ENCODE measurements at places on chromosomes 3 and 15. TPM values are rescaled to one million over a fixed set of nuclear protein-coding genes. Genes with fewer than 3 reads are reported as not detected.

DNA sequence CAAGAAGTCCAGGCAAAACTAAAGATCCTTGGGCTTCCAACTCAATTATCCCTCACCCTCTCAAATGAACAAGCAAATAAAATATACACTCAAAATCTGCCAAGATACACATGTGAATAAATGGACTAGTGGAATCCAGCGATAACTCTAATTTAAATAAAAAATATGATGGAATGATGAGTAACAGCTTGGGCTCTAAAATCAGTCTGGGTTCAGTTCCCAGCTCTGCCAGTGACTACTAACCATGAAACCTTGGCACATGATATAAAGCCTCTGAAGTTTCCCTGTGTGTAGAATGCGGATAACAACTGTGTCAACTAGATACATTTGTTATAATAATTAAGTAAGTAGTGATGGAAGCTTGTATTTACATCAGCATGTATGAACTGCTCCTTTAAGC is 81.3 kb downstream of the CADPS start:
- no peak for DNase-seq

Gene GHRL
- 0.30 TPM for total RNA-seq

Gene ACTRT3
- total RNA-seq, result 0.84 TPM

Gene LCMT2
- 6.0 TPM for total RNA-seq

DNA sequence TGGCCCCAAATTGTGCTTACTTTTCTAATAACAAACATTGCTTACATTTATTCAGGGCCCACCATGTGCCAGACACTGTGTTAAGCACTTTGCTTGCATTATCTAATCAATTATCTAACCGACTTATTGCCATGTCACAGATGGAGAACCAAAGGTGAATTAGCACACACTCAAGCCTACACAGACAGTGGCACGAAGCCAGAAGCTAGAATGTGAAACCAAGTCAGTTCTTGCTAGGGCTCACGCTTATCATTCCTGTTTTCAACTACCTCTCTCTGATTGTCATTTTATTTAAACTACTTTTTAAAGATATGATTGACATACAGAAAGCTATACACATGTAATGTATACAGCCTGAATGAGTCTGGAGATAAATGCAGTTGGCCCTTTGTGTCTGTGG is 215.7 kb upstream of the CFAP20DC start:
- DNase-seq, result no peak

GRCh38 chr15:58584789-58585461 is 153.1 kb downstream of the LIPC start:
- DNase-seq, result no peak

Gene SPPL2A
- total RNA-seq, result 94.5 TPM

Gene KCNAB1
- 3.7 TPM for total RNA-seq

DNA sequence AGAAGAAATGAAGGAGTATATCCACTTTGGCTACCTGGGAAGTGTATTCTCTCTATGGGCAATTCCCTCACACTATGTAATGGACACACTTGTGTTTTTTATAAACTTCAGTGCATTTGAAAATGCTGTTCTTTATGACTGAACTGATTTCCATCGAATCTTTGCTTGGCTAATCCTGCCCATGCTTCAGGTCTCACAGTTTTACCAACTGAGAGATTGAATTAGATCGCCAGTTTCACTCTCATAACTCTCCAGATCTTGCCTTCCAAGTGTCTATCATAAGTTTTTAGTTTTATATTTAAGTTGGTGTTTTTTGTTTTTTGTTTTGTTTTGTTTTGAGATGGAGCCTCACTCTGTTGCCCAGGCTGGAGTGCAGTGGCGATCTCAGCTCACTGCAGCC is 73.5 kb upstream of the MBNL1 start:
- DNase-seq, result no peak

Measured in Right ventricle myocardium inferior (tissue), 1 donor.